ENCODE measurements at places on chromosomes 2 and 18. TPM values are rescaled to one million over a fixed set of nuclear protein-coding genes. Genes with fewer than 3 reads are reported as not detected.

The PID1 gene
- total RNA-seq: 15.1 TPM

The DYSF gene
- 45.8 TPM for total RNA-seq

The ITPRIPL1 gene
- total RNA-seq: 1.4 TPM

The TMEM150A gene
- 12.7 TPM for total RNA-seq

The SERPINB11 gene
- total RNA-seq: not detected

The IL36G gene
- not detected for total RNA-seq
